Thymus (tissue), 14 donors: ENCODE measurements at places on chromosomes 11 and 22. TPM values are rescaled to one million over a fixed set of nuclear protein-coding genes. Genes with fewer than 3 reads are reported as not detected.

Gene NLRP10
- not detected for total RNA-seq

Gene INPP5J
- 0.47 TPM for total RNA-seq

- no peak for DNase-seq
Observed at GRCh38 chr11:131661132-131661531, 290.7 kb downstream of the NTM start.

- DNase-seq: no peak
Observed at GRCh38 chr22:39913321-39913720, 12.4 kb downstream of the GRAP2 start.

GRCh38 chr11:69249311-69250185, 44.4 kb upstream of the MYEOV start:
- no peak for DNase-seq

DNA sequence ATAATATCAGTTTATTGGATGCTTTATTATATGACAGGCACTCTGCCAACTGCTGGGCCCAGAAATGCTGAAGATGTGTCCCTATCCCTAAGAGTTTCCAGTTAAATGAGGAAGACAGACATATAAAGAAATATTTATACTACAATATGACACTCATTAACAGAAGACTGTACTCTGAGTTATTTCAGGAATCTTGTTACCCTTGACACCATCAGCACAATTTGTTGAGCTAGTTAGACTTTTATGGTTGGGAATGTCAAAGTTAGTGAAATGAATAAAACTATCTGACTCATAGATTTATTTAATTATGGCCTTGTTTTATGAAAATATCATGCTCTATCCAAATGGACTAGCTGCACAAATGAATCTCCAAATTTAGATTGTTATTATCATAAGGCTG, 25.6 kb upstream of the MSANTD4 start:
- DNase-seq: no peak
